ENCODE measurements at places on chromosomes 12 and 14.

- no peak for DNase-seq
Observed at GRCh38 chr14:97290977-97291376, 493.8 kb downstream of the VRK1 start.

- DNase-seq = no peak
Observed at GRCh38 chr12:152440-152839, 61.5 kb downstream of the SLC6A12 start.

DNA sequence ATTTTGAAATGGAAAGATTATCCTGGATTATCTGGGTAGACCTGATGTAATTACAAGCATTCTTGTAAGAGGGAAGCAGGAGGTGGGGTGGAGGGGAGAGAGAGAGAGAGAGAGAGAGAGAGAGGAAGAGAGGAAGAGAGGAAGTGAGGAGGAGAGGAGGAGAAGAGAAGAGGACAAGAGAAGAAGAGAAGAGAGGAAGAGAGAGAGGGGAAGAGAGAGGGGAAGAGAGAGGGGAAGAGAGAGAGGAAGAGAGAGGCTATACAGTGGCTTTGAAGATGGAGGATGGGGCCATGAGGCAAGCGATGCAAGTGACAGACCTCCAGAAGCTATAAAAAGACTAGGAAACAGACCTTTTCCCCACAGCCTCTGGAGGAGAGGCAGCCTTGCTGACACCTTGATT lies 13.7 kb upstream of the CHST11 start:
- no peak for DNase-seq

DNA sequence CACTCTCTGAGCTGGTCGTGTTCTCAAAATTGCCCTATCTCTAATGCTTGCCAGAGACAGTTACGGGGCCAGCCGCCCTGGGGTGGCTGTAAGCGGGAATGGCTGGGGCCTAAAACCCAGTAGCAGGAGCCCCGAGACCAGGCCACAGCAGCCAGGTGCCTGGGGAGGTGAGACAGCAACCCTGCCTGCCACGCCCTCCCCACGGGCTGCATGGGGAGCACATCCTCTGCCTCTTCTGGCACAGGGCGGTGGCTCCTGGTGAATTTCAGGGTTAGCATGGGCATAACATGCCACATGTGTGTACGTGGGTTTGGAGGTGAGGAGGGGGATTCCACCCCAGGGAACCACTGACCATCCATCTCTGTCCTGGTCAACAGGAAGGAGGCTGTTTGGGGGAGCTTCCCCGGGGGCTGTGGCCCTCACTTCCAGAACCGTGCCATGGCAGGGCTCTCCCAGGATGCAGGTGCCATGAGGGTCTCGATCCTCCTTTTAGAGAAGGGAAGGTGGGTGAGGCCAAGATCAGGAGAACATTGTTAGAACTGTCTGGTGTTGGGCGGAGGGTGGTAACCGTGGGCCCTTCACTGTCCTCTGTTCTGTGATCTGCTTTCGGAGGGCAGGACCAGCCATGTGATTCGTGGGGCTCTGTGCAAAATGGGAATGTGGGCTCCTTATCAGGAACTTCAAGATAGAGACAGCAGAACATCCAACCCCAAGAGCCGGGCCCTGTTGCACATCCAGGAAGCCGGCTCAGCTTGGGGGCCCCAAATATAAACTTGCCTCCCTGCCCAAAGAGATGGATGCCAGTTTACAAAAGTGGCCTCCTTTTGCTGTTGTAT lies 312.2 kb upstream of the DIO3 start:
- DNase-seq = no peak

DNA sequence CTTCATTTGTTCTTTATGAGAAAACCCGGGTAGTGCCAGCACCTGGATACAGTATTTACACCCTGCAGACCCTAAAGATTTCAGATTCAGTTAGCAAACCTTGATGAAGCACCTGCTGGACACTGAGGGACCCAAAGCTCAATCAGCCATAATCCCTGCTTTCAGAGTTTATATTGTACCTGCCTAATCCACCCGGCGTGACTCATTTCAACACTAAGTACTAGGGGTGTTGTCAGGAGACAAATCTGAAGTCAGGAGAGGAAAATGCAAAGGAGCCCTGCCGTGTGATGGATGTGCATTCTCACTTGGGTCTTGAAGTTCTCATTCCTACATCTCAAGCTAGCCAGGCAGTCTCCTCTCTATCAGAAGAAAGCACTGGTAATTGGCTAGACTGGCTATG lies 176.7 kb upstream of the BCL2L14 start:
- DNase-seq = no peak

DNA sequence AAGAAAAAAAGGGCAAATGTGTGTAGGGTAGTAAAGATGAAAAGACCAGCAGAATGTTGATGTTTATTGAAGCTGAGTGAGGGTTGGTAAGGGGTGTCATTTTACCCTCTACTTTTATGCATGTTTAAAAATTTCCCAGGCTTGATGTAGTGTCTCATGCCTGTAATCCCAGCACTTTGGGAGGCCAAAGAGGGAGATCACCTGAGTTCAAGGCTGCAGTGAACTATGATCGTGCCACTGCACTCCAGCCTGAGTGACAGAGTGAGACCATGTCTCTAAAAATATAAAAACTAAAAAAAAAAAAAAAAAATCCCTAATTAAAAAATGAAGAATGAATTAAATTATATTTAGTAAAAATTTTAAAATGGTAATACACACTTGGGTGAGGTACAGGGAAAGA lies 8.5 kb downstream of the SEL1L start:
- DNase-seq = no peak

DNA sequence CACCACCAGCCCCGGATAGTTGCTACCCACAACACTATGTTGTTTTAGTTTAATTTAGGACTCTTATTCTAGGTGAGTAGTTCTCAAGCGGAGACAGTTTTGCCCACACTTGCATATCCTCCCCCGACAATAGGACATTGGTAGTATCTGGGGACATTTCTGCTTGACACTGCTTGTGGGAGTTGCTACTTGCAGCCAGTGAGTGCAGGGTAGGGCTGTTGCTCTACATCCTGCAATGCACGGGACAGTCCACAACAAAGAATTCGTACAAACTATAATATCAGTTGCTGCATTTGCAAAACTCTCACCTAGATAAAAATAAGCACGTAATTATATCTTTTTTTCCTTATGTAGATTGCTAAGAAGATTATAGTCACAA lies 111.8 kb upstream of the DNM1L start:
- DNase-seq = no peak

- no peak for DNase-seq
Observed at GRCh38 chr12:19884021-19884492, 444.8 kb downstream of the AEBP2 start.

GRCh38 chr14:67536087-67536486 lies 3.0 kb downstream of the PLEKHH1 start:
- no peak for DNase-seq

DNA sequence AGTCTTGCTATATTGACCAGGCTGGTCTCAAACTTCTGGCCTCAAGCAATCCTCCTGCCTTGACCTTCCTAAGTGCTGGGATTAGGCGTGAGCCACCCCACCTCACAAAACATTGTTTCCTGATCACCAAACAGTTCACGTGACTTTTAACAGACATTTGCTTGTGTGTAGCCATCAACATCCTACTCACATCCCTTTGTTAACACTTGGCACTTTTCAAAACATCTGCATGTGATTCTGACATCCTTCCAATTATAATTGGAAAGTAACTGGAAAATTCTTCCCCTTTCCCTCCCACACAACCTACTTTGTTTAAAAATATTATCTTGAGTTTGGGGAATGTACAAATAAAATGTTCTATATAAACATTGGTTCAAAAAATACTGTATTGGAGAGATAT lies 317.9 kb downstream of the PCNX1 start:
- no peak for DNase-seq

DNA sequence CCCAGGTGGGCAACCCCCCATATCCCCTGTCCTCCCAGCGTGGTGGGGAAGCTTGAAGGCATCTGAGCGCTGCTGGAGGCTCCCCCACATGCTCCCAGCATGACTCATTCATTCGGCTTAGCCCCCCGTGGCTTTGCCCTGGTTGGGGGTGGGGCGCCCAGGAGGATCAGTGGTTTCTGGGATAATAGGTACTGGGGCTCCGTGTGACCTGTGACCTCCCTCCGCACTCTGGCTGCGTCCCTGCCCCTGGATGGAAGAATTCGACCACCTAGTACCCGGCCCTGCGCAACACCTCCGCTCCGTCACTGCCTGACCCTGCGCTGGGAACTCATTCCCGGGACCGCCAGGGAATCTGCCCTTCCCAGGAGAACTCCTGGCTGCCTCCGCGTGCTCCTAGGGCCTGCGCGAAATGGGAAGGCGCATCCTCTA lies 120.1 kb downstream of the AACS start:
- DNase-seq = no peak

- DNase-seq = no peak
Observed at GRCh38 chr12:67062193-67062592, 207.0 kb upstream of the CAND1 start.

DNA sequence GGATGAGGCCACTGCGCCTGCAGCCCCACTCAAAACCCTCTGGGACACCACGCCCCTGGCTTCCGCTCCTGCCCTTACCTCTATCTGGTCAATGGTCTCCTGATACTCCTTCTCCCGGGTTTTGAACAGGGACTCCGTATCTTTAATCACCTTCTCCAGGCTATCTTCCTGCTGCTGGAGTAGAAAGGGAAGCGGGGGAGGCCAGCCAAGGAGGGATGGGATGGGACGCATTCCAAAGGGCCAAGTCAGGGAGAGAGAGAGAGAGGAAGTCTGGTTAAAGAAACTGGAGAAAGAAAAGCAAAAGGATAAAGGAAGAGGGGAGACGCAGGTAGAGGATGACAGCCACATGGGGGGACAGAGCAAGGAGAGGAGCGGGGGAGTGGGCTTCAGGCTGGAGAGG lies 7.9 kb downstream of the IFFO1 start:
- DNase-seq = no peak

GRCh38 chr14:72186523-72186922 lies 254.3 kb downstream of the RGS6 start:
- no peak for DNase-seq

DNA sequence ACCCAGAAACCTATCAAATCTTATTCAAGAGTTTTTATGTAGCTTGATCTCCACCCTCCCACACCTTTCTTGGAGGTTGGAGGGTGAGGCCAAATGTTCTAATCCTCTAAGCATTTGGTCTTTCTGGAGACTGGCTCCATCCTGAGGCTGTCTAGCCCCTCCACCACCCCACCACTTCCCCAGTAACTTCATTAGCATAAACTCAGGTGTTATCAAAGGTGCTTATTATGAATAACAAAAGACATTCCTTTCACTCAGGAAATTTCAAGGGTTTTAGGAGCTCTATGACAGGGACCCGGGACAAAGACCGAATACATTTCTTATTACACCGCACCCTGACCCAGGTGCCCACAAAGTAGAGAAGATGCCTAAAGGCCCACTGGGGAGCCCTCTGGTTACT lies 2.8 kb upstream of the TMEM229B start:
- no peak for DNase-seq

- DNase-seq = no peak
Observed at GRCh38 chr12:65343801-65344200, 65.3 kb downstream of the MSRB3 start.

- no peak for DNase-seq
Observed at GRCh38 chr14:99234355-99234754, 37.6 kb downstream of the BCL11B start.

Data from stimulated activated CD4-positive, alpha-beta T cell treated with anti-CD3 and anti-CD28 coated beads, Interleukin-1b, Interleukin-23, amount 100 ng/mL, for 4 hours (primary cell).